ENCODE measurements at places on chromosomes 6 and 20.

DNA sequence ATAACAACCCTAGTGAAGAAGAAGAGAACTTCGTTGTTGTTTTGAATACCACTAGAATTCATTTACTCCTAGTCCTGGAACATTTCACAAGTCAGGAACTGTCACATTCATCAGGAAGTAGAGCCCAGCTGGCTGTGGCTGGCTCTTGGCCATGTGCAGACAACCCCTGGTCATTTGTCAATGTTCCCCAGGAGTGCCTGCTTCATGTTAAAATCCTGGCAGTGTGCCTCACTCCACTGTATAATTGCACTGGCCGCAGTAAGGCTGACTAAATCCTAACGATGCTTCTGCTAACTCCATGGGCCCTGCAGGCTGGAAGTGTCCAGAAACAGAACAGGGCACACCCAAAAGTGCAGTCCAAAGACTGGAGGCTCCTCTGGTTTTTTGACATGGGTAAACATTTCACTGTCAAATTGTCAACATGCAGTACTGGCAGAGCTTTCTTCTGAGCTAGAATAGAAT is 41.5 kb upstream of the ADGRF1 start:
- no peak for DNase-seq

DNA sequence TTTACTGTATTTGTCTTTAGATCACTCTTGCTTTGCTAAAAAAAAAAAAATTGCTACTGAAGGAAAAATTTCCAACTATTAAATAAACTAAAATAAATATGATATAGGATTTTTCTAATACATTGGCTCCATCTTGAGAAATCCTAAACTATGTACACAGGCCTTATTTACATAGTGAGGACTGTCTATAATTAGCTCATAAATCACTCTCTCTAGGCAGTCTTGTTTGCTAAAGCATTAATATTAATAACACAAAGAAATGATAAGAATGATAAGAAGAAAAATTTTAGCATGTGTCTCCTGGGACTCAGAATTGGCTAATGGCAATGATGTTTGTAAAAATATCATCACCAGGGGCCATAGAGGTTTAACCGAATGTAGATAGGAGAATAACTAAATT is 13.3 kb upstream of the CRYBG1 start:
- DNase-seq = no peak

DNA sequence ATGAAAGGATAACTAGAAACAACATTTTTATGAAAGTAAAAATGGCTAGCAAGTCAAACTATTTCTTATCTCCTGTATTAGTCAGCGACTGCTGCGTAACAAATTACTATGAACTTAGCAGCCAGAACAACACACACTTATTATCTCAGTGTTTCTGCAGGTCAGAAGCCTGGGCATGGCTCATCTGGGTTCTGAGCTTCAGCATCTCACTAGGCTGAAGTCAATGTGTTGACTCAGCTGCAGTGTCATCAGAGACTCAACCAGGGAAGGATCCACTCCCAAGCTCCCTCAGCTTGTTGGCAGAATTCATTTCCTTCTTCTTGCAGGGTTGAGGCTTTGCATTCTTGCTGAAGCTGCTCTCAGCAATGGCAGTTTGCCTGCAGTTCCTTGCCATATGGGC is 33.2 kb upstream of the IGF2R start:
- DNase-seq = no peak

- no peak for DNase-seq
Measured at GRCh38 chr6:122726649-122727048, 52.9 kb upstream of the FABP7 start.

- DNase-seq = no peak
Measured at GRCh38 chr20:61964675-61965605, 100.7 kb downstream of the TAF4 start.

GRCh38 chr20:6530779-6531315 is 236.6 kb upstream of the BMP2 start:
- DNase-seq = no peak

- DNase-seq = no peak
Measured at GRCh38 chr6:40535819-40536380, 51.3 kb downstream of the LRFN2 start.

GRCh38 chr6:123587838-123588545 is 48.8 kb downstream of the TRDN start:
- DNase-seq = no peak

GRCh38 chr6:70863343-70863742 is 93.5 kb downstream of the B3GAT2 start:
- DNase-seq = no peak

- DNase-seq = no peak
Measured at GRCh38 chr6:129691709-129692108, 18.3 kb downstream of the ARHGAP18 start.

- DNase-seq = no peak
Measured at GRCh38 chr6:110360676-110361075, 2.5 kb upstream of the METTL24 start.

- DNase-seq = no peak
Measured at GRCh38 chr6:112801468-112802080, 454.4 kb downstream of the RFPL4B start.

DNA sequence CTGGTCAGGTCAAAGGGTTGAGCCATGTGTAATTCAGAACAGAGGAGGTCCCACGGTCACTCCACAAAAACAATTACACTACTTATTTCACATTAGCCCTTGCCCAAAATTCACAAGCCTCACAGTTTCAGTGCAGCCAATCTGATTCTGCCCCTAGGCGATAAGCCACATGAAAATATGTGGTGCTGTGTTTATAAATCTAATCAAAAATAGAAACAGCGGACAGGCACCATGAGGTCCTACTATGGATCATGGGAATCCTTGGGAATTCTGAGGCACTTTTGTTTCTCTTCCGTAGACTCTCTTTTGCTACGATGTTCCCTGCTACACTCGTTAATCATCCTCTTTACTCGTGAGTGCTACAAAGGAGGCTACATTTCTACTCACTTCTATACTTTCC is 476.1 kb downstream of the TFAP2A start:
- no peak for DNase-seq

- DNase-seq = no peak
Measured at GRCh38 chr6:167532410-167533288, 207.8 kb downstream of the TTLL2 start.

- no peak for DNase-seq
Measured at GRCh38 chr6:156934069-156934460, 156.9 kb downstream of the ARID1B start.

DNA sequence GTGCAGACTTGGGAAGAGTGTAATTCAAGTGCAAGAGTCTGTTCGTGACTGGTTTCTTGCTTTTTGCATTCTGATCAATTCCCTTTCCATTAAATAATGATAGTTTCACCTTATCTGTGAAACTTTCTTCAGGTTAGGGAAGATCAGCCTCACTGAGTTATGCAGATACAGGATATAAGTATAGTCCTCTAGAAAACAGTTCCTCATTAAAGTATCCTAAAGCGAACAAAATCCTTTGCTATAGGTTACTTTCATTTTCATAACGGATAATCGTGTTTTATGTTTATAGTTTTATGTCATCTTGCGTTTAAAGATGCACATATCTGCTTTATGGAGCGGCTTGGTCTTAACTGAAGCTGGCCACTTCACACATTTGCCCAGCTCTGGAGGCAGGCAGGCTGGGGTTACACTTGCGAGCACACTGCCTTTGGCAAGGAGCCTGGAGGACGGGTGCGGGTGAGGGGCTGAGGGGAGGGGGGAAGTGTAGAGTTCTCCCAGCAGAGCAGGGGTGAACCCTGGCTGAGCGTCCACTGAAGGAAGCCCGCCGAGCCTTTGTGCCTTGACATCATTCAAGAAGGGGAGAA is 123.5 kb upstream of the IFNGR1 start:
- no peak for DNase-seq

GRCh38 chr20:3045042-3045815 is 623 bp upstream of the MRPS26 start:
- no peak for DNase-seq

- peak; percentile 73 for DNase-seq
Measured at GRCh38 chr20:4820806-4821518, 99.3 kb downstream of the PRND start.

DNA sequence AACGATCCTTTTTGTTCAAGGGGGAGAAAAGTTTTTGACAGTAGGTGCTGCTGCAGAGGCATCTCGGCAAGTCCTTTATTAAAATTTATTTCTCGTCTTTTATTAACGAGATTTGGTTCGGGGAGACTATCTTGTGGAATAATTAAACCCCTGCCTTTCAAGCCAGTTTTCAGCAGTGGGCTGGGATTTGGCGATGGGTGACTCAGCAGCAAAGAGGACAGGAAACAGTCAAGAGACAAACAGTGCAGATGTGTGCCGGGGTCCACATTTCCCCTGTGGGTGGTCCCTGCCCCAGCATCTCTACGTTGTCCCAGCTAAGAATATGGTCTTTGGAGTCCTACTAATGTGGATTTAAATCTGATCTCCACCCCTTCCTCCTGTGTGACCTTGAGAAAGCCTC is 282.8 kb downstream of the CDH26 start:
- DNase-seq = no peak

GRCh38 chr20:4898282-4899244 is 102.7 kb downstream of the SLC23A2 start:
- DNase-seq = peak; percentile 18

GRCh38 chr6:136487759-136488425 is 62.3 kb downstream of the MAP7 start:
- DNase-seq = no peak

GRCh38 chr20:36106606-36107005 is 47.9 kb upstream of the EPB41L1 start:
- DNase-seq = no peak

DNA sequence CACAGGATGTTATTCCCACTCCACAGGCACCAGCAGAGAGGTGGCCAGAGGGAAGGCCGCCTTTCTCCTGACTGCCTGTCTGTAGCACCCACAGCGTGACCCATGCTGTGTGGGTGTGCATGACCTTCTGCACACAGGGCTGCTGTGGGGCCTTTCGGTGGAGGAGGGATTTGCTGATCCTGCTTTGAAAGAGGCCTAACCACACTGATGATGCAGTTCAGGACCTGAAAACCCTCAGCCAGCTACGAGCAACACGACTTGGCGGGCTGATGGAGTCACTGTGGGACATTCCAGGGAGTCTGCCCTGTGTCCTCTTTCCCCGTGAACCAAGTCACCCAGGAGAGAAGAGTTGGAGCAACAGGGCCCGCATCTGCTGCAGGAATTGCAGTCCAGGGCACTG is 49.1 kb downstream of the SYTL3 start:
- DNase-seq = no peak

GRCh38 chr6:17816921-17817611 is 110.3 kb upstream of the NUP153 start:
- DNase-seq = no peak

- peak; percentile 36 for DNase-seq
Measured at GRCh38 chr6:56803594-56803993, 151.3 kb upstream of the BEND6 start.

DNA sequence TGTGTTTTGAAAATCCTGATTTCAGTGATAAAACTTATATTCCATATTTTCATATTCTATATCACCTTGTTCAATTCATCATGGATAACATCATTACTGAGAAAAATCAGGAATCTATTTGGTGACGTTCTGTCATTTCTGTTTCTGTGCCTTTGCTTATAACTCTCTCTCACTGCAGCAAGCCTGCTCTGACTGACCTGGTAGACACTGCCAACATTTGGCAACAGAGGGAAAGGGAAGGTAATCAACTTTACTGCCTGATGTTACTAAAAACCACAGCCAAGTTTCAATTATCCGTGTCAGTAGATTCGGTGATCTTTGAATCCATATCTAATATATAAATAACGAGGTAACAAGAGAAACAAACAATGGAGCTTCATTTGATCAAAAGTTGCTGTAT is 501.9 kb downstream of the LMBRD1 start:
- no peak for DNase-seq

GRCh38 chr6:21026576-21027273 is 492.5 kb downstream of the CDKAL1 start:
- DNase-seq = no peak

DNA sequence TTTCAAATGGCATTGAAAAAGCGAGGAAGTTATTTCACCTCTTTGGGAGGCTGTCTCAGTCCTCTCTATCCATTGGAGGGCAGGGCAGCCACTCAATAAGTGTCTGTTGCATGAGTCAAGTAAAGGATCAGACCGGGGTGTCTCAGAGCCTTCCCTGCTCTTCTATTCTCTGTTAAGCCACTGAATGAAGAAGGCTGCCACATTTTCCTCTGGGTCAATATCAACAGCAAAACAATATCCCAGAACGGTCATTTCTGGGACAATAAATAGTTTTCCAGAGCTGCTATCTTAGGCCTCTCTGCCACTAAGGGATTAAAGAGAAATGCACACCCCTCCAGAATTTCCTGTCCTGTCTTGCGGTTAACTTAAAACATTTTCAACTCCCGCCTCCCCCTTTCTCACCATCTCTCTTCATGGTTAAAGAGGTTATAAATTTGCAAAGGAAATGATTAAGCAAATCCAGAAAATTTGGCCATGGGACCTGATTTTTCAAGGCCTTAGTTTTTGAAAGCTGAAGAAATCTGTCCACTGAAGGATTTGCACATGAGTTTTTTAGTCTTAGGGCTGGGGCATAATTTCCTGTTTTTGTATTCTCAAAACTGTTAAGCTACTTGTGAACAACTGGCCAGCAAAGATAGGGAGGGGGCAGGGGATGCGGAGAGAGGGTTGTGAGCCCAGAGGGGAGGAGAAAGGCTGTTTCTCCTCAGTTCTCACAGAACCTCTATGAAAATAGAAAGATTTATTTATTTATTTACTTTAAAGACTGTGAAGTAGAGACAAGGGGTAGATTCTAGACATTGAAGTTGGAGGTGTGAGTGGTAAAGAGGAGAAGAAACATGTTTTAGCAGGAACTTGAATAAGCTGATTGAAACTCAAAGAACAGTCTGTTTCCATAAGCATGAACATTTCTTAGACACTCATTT is 135.7 kb downstream of the BCAS1 start:
- DNase-seq = peak; percentile 99

GRCh38 chr6:34068462-34069044 is 77.3 kb downstream of the GRM4 start:
- no peak for DNase-seq

DNA sequence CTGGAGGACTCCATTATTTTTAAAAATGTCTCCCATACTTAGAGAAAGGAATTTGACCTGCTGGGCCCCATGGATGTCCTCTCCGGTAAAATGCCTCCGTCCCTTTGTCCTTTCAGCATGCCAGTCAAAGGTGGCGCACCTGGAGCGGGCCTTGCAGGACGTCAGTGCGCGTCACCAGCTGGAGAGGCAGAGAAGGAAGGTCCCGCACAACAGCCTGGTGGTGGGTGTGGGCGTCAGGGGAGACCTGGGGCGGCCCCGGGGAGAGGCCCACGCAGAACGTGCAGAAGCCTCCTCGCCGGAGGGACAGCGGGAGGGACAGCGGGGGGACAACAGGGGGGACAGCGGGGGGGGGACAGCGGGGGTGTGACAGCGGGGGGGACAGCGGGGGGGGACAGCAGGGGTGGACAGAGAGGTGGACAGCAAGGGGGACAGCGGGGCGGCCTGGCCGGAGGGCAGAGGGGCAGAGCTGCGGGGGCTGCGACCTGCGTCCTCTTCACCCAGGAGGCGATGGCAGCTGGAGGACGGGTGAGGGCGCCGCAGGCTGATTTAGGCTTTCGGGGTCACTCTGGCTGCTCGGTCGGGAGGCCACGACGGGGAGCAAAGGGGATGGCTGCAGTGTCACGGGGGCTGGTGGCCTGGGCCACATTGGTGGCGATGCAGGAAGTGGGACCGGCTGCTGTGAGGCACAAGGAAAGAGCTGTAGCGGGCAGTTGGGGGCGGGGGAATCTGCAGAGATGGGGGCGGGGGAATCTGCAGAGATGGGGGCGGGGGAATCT is 859 bp upstream of the KIF25 start:
- no peak for DNase-seq
